NCI-H2029 treated with DMSO at 0.1 percent for 48 hours (cell line): ENCODE measurements at places on chromosomes 3 and 15.

- DNase-seq = no peak
These were observed 101.2 kb downstream of the SMAD6 start for GRCh38 chr15:66803182-66803729.

DNA sequence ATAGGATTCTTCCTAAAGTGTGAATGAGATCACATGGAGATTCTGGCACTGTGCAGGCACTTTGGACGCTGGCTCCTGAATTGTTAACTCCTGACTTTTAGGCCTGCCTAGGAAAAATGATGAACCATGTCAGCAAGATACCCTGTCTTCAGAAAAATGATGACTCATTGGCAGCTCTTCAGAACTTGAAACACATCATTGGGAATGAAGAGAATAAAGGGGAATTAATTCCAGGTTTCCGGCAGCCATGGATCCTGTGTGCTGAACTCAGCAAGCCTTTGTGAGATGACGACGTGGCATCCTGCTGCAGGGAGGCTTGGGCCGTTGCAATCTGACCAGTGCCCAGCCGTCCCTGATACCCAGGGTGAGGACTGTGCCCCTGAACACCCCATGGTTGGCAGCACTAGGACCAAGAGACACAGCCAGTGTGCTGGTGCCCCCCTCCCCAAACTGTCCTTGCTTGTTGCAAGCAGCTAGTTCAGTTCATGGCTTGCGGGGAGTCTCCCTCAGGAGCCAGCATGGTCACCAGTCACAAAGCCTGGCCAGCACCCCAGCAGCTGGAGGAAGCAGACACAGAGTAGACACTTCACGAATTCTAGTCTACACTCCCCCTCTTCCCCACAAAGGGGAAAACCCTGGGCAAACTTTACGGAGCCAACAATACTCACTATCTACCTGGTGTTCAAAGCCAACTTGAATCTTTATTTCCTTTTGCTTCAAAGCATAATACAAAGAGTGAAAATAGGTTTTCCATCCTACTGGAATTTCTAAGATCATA is 7.8 kb upstream of the LIPC start:
- no peak for DNase-seq

- peak; percentile 72 for DNase-seq
These were observed at the start of gene VIPR1 for GRCh38 chr3:42502429-42503250. TSS of gene VIPR1 (plus strand) at chr3:42502643. CDS start at chr3:42502736, 93 bp downstream.

DNA sequence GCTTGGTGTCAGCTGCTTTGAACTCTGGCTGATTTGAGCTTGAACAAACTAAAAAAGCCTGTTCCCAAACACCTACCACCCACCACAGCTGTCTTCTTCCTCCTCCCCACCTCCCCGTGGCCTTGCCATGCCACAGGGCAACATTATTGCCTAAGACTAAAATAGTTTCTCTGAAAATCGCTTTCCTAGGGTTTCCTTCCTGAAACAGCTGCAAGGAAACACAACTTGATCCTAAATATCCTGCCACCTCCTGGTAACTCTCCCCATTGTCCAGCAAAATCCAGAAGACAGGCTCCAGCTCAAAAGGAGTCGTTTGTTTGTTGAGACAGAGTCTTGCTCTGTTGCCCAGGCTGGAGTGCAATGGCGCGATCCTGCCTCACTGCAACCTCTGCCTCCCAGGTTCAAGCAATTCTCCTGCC is 193.9 kb upstream of the TPM1 start:
- no peak for DNase-seq

- no peak for DNase-seq
These were observed 32.5 kb downstream of the NME9 start for GRCh38 chr3:138297059-138297607.

- DNase-seq = no peak
These were observed 7.3 kb downstream of the CALML4 start for GRCh38 chr15:68197661-68198437.

- DNase-seq = no peak
These were observed 93.2 kb downstream of the SLCO3A1 start for GRCh38 chr15:91946581-91947292.

GRCh38 chr3:127997961-127998360 is 54.3 kb upstream of the SEC61A1 start:
- DNase-seq = no peak

- DNase-seq = no peak
These were observed 56.8 kb upstream of the NANOGP8 start for GRCh38 chr15:35141743-35142471.

- DNase-seq = no peak
These were observed 241.2 kb downstream of the FEZF2 start for GRCh38 chr3:62132027-62132602.

GRCh38 chr15:63185206-63185605 is 4.2 kb upstream of the RAB8B start:
- no peak for DNase-seq
